HuH-7 (cell line): ENCODE measurements at places on chromosomes 1 and 21.

DNA sequence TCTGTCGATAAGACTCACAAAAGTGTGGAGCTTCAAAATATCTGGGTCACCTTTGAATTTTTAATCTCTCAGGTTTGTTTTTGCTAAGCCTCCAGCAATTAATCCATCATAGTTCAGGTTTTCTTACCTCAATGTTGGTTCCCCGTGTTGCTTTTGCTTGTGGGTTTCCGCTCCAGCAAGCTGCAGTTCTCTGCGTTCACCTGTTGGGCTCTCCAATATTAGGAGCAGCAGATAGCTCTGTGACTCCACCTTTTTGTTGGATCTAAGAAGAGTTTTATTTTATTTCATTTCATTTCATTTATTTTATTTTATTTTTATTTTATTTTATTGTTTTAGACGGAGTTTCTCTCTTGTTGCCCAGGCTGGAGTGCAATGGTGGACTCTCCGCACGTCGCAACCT, 335.5 kb downstream of the COL11A1 start:
- no peak for DNase-seq

- no peak for DNase-seq
Observed at GRCh38 chr1:33082575-33083108, 1.7 kb downstream of the AZIN2 start.

DNA sequence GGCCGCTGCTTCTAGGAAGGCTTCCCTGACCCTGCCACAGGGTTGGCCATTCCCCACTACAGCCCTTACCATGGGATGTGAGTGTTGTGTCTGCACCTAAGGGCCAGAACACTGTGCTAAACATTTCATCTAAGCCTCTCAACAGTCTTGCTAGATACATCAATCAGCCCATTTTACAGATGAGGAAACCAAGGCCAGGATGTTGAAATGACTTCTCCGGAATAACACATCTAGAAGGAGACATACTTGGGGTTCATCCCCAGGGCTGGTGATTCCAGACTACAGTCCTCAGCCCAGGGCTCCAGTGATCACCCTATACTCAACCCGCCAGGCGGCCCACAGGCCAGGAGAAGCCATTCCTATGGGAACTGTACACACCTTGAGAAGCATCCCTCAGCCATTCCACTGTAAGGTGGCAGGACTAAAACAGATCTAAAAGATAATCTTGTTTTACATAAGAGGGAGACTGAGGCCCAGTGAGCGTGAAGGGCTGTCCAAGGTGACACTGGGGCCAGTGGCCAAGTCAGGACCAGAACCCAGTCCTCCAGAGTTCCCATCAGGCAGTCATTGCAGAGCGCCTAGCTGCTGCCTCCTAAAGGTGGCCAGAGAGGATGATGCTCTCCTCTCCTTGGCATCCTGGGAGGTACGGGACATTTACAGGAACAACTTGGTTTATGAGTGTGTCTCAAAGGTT, 119.5 kb downstream of the GLIS1 start:
- DNase-seq = no peak

- DNase-seq = no peak
Observed at GRCh38 chr1:245334827-245335490, 180.2 kb downstream of the KIF26B start.

DNA sequence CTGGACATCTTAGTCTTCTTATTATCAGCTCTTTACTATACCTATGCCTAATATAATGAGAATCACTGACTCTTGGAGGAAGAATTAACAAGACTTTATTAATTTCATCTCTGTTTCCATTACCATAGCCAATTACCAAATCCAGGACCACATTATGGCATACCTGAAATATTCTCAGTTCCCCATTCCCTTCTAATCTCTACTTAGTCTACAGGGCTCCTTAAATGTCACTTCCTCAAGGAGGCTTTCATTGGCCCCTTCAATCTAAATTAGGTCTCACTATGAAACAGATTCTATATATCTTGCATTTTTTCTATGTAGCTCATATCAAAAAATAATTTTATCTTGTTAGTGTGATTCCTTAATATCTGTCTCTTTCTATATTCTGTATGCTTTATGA, 371.2 kb downstream of the PTBP2 start:
- DNase-seq = no peak

DNA sequence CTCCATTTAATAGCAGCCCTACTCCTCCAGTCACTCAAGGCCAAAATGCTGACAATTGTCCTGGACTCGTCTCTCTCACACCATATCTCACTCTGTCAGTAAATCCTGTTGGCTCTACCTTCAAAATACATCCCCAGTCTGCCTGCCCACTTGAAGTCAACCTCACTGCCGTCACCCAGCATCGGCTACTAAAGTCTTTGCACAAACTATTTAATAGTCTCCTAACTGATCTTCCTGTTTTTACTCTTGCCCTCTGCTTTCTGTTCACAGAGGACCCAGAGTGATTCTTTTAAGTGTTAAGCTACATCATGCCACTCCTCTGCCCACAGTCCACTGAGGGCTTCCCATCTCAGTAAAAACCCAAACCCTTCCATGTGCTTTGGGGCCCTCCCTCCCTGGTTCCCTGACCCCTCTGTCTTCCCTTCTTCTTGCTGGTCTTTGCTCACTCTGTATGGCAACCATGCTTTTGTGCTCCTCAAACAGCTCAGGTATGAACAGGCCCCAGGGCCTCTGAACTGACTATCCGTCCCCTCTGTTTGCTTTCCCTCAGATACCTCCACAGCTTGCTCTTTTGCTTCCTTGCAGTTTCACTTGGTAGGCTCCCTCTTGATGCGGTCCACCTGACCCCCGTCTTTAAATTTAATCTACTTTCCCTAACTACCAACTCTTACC, 19.0 kb downstream of the RNASEL start:
- no peak for DNase-seq

GRCh38 chr1:228735871-228736586, 750 bp downstream of the RHOU start:
- DNase-seq = peak; percentile 43

DNA sequence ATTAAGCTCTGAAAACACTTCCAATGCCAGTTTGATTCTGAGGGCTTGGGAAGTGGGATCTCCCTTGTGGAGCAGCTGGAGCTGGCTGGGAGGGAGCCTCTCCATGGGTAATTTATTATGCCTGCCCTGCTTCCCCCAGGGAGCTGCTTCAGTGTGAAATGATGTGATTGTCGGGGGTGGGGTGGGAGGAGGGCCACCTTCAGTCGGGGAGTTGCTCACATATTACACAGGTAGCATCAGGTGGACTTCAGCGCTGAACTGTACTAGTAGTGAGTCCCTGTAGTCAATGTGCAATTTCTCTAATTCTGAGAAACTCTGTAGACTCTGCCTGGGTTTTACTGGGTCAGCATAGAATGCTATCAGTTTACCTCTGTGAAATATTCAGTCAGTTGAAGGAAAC, 12.8 kb downstream of the PLA2G2E start:
- no peak for DNase-seq

- no peak for DNase-seq
Observed at GRCh38 chr1:4637616-4638344, 16.6 kb upstream of the AJAP1 start.

GRCh38 chr1:24379733-24380315, 33.8 kb downstream of the STPG1 start:
- DNase-seq = no peak

- DNase-seq = no peak
Observed at GRCh38 chr1:215599418-215600074, 32.4 kb downstream of the KCTD3 start.

GRCh38 chr1:188027613-188028012, 1198.9 kb downstream of the PLA2G4A start:
- DNase-seq = no peak

- DNase-seq = no peak
Observed at GRCh38 chr1:166511761-166512160, 327.5 kb upstream of the POGK start.

GRCh38 chr1:165842671-165843129, 15.3 kb downstream of the UCK2 start:
- no peak for DNase-seq

DNA sequence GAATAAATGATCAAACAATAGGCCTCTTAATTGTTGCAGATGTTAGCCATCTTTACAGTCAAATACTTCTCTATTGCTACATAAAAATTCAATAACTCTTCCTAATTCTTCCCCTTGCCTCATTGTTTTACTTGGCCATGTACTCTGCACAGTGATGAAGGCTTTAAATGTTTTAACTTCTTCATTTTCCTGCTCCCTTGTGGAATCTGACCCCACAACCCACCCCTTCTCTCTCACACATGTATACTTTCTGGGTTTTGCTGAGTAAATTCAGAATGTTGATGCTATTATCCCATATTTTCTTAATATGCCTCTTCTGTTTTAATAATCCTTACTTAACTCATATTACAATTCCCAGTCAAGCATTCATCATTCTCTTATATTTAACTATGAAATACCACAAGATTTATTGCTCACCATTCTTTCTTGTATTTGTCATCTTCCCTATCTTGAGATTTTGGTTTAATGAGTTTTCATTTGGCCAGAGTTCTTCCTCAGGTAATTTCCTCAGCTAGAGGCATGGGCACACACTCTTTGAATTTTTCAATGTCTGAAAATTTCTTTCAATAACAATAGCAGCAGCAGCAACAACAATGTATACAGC, 327.8 kb upstream of the USP24 start:
- no peak for DNase-seq

DNA sequence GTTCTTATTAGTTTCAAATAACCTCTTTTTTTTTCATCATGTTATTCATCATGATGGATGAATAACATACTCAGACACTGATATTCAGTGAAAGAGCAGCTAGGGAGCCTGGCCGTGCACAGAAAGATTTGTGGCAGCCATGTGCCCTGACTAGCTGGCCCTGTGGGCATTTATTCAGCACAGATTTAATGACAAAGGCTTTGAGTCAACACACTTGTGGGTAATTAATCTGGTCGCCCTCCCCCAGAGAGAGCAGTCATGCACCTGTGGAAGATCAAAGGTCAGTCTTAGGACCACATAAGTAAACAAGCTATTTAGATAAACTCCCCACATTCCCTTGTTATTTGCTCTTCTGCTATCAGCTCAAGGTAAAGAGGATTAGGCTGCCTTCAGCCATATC, 153.2 kb upstream of the HMCN1 start:
- DNase-seq = no peak

DNA sequence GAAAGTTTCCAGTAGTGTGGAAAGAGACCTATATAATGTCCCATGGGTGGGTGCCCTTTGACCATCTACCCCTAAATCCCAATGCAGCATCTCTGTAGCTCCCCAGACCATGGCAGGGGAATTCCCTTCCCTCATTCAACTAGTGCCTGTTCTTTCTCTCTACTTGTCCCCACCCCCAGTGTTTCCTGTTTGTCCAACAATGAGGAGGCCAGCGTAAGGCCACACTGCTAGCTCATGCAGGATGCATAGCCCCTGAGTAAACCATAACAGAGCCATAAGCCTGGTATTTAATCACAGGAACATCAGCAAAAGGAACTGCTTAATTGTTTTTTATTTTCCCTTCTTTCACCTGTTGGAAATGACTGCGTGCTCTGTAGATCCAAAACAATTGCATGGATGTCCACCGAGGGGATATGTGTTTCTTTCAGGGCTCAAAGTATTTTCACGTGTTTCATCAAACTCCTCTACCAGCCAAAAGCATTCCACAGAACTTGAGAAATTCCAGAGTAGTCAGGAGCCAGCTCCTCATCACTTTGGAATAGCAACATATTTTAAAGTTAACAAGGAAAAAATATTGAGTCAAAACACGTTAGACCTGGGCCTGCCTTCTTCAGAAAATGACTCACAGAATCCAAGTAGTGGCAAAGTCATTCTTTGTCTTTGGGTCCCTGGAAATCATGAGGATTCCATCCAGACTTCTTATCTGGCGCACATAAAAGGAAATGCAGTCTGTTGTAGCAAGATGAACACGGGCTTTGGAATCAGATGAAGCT, 162.5 kb upstream of the SGIP1 start:
- no peak for DNase-seq

- no peak for DNase-seq
Observed at GRCh38 chr1:219581344-219581743, 31.6 kb downstream of the ZC3H11B start.

- no peak for DNase-seq
Observed at GRCh38 chr1:205802060-205802459, 10.9 kb downstream of the SLC41A1 start.

GRCh38 chr1:161054232-161054631, 8.5 kb upstream of the USF1 start:
- no peak for DNase-seq

DNA sequence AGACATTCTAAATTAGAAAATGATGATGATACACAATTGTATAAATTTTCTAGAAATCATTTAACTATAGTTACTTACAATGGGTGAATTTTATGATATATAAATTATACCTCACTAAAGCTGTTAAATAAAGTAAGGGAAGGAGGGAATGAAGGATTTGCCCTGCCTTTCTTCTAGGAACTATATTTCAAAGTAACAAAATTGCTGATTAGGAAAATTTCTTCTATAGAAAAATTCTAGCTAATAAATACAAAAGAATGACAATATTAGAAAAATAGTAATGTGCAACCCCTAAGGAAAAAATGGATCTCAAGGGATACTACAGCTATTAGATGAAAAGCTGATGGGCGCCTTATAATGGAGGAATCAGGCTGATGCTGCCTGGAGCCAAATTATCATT, 23.1 kb downstream of the SPATA6 start:
- no peak for DNase-seq

DNA sequence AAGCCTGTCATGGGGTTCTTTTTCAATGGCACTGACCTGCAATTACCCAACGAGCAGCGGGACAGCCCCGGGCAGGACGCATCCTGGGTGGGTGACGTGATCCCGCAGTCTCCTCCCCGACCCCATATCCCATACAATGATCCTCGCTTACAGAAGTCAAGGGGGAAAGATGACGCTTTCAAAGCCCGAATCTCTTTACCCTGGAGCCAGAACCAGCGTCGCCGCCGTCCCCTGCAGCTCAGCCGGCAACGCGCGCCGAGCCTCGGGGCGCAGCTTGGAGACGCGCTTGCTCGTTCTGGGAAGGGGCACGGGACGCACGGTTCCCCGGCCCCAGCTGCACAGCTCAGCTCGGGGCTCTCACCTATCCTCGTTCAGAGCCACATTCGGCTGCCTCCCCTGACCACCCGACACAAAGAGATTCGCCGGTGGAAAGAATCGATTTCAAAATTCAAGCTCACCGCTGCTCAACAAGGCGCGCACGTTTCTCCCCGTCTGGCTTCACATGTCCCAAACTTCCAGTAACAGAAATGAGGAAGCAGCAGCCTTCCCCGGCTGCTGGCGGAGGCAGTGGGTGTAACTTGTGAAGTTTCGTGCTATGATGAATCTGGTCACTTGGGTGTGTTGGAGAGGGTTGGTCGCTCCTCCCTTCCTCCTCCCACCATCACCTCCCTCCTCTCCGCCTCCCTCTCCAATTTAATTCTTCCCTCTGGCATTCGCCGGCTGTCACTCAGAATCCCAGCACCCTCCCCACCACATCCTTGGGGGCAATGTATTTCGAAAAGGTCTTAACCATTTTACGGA, at the start of gene TIAM1:
Gene TIAM1 (minus strand): TSS at position 582 of the 801 bp plus-strand sequence. CDS start 77,289 bp downstream, outside the sequence.
- no peak for DNase-seq
